ENCODE measurements at places on chromosomes 11 and 22.

- no peak for DNase-seq
Measured at GRCh38 chr11:12547953-12548650, 126.1 kb upstream of the TEAD1 start.

GRCh38 chr11:113384551-113384950 lies 3.0 kb upstream of the ANKK1 start:
- DNase-seq, result peak; percentile 99

GRCh38 chr22:37254867-37255233 lies 10.8 kb upstream of the RAC2 start:
- DNase-seq, result peak; percentile 85

DNA sequence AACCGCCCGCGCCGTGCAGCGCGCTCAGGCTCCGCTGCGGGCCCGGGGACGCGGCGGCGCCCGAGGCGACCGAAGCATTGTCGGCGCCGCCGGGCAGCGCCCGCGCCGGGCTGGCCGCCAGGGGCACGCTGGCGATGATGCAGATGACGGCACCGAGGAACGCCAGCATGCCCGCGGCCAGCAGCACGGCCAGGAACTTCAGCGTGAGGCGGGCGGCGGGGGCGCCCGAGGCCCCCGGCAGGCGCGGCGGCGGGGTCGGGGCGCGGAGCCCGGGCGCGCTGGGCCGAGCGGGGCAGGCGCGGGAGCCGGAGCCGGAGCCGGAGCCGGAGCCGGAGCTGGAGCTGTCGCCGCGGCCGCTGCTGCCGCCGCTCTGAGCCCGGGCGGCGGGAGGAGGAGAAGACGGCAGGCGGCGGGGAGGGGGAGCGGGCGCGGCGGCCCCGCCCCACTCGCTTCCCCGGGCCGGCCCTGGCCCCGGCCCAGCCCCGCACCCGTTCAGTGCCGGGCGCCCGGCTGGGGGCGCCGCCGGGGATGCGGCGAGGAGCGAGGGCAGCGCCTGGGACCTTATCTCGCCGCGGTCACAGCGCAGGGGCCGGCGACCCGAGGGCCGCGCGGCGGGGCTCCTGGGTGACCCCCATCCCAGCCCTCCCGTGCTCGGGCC lies at the start of gene NPTXR:
NPTXR (minus strand) TSS at position 372 of the 658 bp plus-strand sequence.
- no peak for DNase-seq

- DNase-seq, result no peak
Measured at GRCh38 chr11:119480380-119481020, 57.5 kb upstream of the THY1 start.

GRCh38 chr11:126469311-126469710 lies 113.8 kb downstream of the ST3GAL4 start:
- no peak for DNase-seq

- no peak for DNase-seq
Measured at GRCh38 chr11:125874556-125875124, 12.8 kb upstream of the HYLS1 start.

GRCh38 chr11:76724171-76724768 lies 53.7 kb upstream of the LRRC32 start:
- DNase-seq, result no peak

GRCh38 chr11:46404476-46405017 lies 13.0 kb upstream of the CHRM4 start:
- DNase-seq, result no peak

GRCh38 chr11:2763984-2764383 lies 64.2 kb upstream of the KCNQ1OT1 start:
- no peak for DNase-seq

- DNase-seq, result no peak
Measured at GRCh38 chr22:42909363-42910058, 52.4 kb upstream of the ARFGAP3 start.

DNA sequence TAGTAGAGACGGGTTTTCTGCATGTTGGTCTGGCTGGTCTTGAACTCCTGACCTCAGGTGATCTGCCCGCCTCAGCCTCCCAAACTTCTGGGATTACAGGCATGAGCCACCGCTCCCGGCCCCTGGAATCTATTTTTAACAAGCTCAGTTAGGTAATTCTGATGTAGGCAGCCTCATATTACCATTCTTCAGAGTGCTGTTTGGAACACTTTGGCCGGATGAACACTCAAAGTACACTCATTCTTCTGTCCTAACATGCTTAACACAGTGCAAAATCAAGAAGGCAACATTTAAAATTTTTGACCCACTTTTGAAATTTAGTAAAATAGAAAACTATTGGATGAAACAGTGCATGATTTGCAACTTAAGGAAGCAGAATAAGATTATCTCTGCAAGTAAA lies 586.7 kb upstream of the CHORDC1 start:
- peak; percentile 44 for DNase-seq

DNA sequence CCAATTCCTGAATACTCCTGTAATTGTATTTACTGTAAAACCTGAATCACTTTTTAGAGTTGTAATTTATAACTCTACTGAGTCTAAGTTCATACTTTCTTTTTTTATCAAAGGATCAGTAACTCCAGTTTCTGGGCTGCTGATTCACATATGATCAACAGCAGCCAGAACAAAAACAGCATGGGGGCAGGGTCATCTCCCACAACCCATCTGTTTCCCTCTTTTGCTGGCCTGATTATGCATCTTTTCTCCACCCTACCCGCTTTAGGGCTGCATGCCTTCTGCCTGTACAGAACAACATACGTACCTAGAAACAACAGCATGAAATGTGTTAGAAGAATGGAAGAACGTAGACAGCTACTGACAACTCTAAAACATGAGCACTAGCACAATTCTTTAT lies 76.0 kb downstream of the MRTFA start:
- peak; percentile 52 for DNase-seq

DNA sequence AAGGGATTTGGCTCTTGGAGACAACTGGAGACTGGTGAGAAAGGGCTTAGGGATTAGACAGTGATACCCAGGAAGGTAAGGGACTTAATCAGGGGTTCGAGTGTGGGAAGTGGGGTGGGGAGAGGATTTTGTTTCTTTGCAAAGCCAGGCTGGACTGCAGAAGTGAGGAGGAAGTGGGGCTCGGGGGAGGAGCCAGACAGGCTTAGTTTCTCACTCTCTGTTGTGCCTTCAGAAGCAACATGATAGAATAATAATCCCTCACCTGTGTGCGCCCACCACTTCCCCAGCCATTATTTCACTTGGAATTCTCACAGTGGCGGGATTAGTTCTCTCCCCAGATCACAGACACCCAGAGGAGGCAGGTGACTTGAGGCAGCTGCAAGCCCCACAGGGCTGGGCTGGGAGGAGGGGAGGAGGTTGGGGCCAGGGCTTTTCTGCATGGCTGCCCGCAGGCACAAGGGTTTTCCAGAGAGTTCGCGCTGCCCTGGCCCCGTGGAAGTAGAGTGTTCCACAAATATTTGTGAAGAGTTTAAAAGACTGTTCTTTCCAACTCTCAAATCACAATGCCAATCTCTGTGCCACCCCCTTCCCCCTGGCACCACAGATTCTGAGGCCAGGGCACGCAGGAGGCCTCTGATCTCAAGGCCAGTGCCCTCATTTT lies 4.0 kb upstream of the SEC14L2 start:
- DNase-seq, result no peak

DNA sequence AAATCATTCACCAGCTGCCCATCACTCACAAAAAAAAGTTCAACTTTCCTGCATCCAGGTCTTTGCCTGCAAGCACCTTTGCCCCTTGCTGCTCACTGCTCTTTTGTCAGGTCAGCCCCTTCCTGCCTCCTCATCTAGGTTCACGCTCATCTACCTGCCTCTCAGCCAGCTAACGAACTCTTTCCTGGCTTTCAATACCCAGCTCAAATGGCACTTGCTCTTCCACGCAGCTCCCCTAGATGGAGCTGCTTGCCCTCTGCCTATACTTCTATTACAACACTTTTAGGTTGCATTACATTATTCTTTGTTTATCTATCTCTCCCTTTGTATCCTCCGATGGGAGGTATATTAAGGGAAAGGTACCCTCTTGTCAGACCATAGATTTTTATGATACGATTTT lies 78.9 kb upstream of the TBCEL start:
- DNase-seq, result no peak

- no peak for DNase-seq
Measured at GRCh38 chr11:65782816-65783228, 2.0 kb upstream of the AP5B1 start.

- no peak for DNase-seq
Measured at GRCh38 chr22:31262312-31263133, 29.8 kb downstream of the PIK3IP1 start.

- no peak for DNase-seq
Measured at GRCh38 chr11:122214567-122214966, 98.6 kb upstream of the BLID start.

DNA sequence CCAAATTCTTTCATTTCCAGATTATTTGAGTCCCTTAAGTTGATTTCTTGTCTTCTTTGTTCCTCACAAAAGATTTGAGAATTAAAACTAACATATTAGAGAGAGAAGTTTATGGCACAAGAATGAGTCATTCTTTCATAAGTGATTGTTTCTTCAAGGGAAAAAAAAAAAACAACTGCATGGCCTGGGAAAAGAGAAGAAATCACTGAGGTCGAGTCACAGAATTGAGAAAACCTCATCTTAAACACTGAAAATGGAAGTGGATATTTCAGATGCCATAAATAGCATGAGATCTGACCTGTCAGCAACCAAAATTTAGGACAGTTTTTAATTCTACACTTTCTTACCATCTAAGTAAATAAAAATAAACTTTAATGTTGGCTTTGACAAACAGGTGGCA lies 87.2 kb downstream of the CWF19L2 start:
- no peak for DNase-seq

- no peak for DNase-seq
Measured at GRCh38 chr11:81036168-81036870, 1595.5 kb upstream of the TENM4 start.

- DNase-seq, result no peak
Measured at GRCh38 chr11:122743949-122744348, 88.4 kb downstream of the UBASH3B start.

GRCh38 chr22:22558071-22558971 lies 744 bp downstream of the PRAME start:
- DNase-seq, result no peak

DNA sequence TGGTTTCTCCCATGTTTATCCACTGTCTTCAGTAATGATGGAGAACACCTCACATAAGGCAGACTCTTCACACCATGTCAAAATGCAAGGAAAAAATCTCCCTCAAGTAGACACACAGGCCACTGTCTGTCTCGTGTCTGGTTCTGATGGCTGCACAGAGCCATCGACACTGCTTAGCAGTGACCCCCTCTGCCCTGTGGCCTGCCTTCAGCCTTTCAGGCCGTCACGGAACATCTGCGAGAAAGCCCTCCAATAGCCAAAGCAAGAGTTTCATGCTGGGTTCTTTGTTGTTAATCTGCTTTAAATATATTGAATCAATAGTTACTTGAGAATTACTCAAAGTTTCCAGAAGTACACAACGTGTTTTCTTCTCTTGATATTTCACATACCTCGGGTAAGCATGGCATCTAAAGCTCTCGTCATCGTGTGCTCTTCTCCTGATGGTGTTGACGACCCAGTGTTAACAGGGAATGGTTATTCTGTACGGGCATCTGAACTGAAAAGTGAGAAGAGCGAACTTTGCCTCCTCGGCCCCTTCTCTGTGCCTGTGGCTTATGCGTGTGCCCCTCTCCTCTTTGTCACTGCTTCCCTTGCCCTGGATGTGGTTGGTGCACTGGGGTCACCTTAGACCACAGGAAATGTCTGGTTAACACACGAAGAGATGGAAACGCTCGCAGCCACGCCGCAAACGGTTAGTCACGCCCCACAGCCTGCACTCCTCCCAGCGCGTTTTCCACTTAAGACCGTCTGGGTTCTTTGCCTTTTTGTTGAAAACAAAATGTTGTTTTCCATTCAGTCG lies 33.4 kb upstream of the CTTN start:
- DNase-seq, result no peak

- no peak for DNase-seq
Measured at GRCh38 chr11:45025716-45026492, 75.2 kb upstream of the TP53I11 start.

DNA sequence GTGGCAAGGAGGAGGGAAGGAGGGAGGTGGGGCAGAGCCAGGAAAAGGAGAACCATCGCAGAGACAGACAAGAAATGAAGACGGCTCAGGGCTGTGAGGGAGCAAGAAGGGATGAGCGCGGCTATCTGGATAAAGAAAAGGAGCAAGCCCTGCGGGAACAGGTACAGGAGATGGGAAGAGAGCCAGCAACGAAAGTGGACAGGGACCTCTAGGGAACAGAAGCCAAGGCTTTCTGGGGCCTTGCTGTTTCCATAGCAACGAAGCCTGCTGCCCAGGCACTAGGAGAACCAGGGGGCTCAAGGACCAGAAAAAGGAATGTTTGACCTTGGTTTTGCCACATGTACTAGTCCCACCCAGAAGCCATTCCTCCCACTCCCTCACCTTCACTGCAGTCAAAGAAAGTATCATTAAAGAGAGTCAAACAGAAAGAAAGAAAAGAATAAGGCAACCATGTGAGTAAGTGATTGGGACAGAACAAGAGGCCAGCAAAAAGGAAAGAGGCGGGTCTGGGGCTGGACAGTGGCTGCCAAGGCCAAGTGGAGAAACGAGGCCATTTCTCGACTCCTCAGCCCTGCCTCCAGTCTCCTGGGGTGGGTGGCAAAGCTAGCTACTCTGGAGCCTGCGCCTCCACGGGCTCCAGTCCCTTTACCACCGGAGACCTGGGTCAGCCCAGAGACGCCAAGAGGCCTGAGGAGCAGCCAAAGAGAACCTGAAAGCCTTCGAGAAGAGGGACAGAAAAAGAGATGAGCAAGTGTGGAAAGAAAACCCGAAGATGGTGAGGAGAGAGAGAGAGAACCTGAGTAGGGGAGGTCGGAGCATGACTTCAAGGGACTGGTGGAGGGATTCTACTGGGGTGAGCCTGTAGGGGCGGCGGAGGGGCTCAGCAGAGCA lies 35.1 kb downstream of the NRXN2 start:
- DNase-seq, result no peak

DNA sequence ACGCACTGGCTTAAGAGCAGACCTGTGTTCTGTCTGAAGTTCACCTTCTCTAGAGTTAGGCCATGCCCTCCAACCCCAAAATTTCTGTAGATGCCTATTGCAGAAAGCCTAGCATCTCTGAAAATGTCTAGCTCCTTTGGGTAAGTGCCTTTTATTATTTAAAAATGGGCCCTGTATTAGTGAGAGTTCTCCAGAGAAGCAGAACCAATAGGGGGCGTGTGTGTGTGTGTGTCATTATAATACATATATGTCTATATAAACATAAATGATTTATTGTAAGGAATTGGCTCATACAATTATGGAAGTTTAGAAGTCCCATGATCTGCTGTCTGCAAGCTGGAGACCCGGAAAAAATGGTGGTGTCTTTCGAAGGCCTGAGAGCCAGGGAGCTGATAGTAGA lies 144.7 kb downstream of the TTC17 start:
- no peak for DNase-seq

DNA sequence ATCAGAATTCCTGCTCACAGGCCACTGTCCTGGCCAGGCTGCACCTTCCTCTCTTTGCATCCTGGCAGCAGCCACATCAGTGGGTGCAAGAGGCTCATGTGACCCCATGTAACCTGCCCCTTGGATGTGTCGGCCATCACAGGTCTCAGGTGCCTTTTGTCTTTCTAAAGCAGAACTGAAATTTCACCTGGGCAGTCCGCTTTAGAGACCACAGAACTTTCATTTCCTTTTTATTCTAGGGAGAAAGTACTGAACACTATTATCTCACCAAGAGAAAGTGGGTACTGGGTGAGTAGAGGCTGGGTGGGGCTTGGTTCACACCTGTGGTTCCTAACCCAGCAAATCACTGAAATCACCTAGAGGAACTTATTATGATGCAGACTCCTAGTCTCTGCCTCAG lies 51.7 kb upstream of the NUP160 start:
- DNase-seq, result no peak

GRCh38 chr11:69878927-69879728 lies 59.9 kb upstream of the FGF3 start:
- no peak for DNase-seq

GRCh38 chr11:104328512-104328907 lies 164.6 kb upstream of the PDGFD start:
- DNase-seq, result no peak

All from foreskin keratinocyte (primary cell).